ENCODE measurements at places on chromosomes 12 and 14.

DNA sequence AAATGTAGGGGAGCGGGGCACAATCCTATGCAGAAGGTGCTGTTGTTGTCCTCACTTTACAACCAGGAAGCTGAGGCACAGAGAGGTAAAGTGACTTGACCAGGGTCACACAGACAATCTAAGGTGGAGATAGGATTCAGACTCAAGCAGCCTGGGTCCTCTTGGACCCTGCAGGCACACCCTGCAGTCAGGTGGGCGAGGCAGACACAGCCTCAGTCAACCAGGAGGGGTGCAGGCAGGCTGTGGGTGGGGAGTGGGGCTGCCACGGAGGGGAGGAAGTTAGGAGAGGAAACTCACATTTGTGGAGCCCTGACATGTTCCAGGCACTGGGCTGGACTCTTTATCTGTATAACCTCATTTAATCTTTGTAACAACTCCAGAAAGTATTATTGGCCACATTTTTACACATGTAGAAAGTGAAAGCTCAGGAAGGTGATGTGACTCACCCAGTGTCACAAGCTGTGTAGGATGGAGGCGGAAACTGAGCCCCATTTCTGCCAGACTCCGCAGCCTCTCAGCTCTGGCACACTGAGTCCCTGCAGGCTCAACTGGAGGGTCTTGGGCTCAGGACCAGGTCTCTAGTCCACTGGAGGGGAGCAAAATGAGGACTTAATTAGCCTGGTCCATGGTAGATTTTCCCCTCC lies 24.9 kb upstream of the CHGA start:
- no peak for DNase-seq

DNA sequence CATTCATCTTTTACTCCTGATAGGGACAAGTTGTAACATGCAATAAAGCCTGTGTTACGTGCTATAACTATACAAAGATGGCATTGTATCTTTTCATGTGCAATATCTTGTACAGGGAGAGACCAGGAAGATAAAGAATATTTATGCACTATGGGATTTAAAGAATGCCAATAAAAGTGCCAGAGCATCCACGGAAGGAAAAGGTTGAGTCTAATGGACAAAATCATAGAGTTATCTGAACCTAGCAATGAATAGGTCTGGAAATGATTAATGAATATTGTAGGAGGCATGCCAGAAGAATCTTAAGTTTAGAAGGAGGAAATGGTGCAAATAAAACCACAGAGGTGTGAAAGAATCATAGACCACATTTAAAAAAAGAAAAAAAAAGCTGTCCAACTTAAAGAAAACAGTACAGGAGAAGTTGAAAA lies 263.9 kb downstream of the KCNC2 start:
- DNase-seq, result no peak

GRCh38 chr14:90397425-90398314 lies 841 bp downstream of the CALM1 start:
- peak; percentile 79 for DNase-seq

DNA sequence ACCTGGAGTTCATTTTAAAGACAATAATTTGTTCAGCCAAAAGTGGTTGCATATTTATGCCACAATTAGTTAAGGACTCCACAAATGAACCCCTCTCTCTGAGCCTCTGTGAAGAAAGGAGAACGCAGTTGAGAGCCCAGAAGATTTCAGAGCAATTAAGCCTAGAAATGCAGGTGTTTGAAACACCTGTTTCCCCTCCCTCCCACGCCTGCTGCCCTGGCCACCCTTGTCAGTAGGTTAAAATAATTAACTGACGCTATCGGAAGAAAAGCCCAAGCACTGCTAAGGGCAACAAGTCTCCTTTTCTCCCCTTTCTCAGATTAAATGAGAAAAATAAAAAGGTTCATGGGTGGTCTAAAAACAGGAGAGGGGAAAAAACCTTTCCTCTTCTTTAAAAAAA lies 99.2 kb downstream of the PPM1A start:
- DNase-seq, result no peak

GRCh38 chr12:4648104-4648500 lies 749 bp downstream of the AKAP3 start:
- no peak for DNase-seq

- DNase-seq, result no peak
These were observed 208.6 kb downstream of the SLC38A4 start for GRCh38 chr12:46617167-46617566.
